T-cell (primary cell): ENCODE measurements at places on chromosomes 6 and 20.

- no peak for DNase-seq
Measured at GRCh38 chr6:113893866-113894265, 36.7 kb downstream of the MARCKS start.

DNA sequence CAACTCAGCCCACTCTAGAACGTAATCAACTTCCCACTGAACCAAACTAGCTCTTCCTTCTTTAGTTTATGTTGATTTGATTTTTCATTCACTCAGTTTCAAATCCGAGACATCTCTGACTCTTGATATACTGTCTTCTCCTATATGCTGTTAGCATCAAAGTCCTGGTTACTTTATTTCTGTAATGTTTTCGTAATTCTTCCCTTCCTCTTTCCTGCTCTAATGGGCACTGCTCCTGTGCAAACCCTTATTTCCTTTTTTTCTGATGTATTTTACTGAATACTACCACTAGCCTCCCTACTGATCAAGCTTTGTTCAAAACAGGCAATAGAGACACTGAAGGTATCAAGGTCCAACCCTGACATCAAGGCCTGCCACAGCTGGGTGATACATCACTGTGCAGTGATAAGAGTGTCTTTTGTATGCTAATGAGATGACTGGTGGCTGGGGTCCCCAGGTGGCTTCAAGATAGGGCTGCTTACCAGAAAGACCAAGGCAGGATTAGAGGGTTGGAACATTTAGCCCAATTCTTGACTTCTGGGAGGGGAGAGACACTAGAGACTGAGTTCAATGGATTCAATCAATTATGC, 95.2 kb downstream of the KIF13A start:
- DNase-seq: no peak

GRCh38 chr20:46898423-46898822, 3.8 kb downstream of the EYA2 start:
- DNase-seq: no peak

- DNase-seq: no peak
Measured at GRCh38 chr20:9514461-9515213, at the start of gene LAMP5. TSS of gene LAMP5 (plus strand) at chr20:9514590. CDS start at chr20:9514853, 263 bp downstream.

GRCh38 chr6:157831424-157832249, 8.6 kb downstream of the SNX9 start:
- DNase-seq: no peak

DNA sequence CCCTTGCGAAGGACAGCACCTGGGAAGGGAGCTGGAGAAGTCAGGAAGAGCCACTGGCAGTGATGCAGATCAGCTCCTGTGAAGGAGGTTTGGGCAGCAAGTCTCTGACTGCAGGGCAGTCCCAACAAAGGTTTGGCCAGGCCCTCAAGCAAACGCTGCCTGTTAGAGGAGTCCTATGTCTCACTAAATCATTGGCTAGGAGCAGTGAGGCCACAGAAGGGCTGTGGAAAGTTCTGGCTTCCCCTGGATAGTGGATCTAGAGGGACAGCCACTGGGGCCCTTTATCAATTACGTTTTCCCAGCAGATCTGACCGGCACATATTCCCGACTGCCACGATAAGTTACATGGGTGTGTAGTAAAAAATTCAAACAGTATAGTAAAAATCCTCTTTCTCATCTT, 2.5 kb downstream of the TTPAL start:
- no peak for DNase-seq

- no peak for DNase-seq
Measured at GRCh38 chr6:148166339-148166968, 176.2 kb upstream of the SASH1 start.
